Large intestine (tissue), 12 donors: ENCODE measurements at places on chromosomes 5 and 9.

GRCh38 chr5:107126341-107126740, 544.4 kb downstream of the EFNA5 start:
- no peaks in the 10 kb centered on the region for H3K27me3 ChIP-seq
- H3K27ac ChIP-seq, result no peak overlapping the region
- H3K4me3 ChIP-seq, result no peak overlapping the region
- no peaks in the 10 kb centered on the region for H3K36me3 ChIP-seq
- H3K4me1 ChIP-seq, result no peaks in the 10 kb centered on the region

- H3K27ac ChIP-seq, result no peak overlapping the region
- no peaks in the 10 kb centered on the region for H3K4me1 ChIP-seq
- H3K4me3 ChIP-seq, result no peak overlapping the region
- H3K27me3 ChIP-seq, result no peaks in the 10 kb centered on the region
Observed at GRCh38 chr5:97245386-97245785, 62.3 kb upstream of the RIOK2 start.

GRCh38 chr9:78905986-78906755, 609.2 kb downstream of the PSAT1 start:
- H3K4me1 ChIP-seq, result no peaks in the 10 kb centered on the region
- no peaks in the 10 kb centered on the region for H3K36me3 ChIP-seq
- H3K4me3 ChIP-seq, result no peak overlapping the region
- H3K27ac ChIP-seq, result no peak overlapping the region
- H3K27me3 ChIP-seq, result no peaks in the 10 kb centered on the region
- DNase-seq, result no peak

- H3K4me3 ChIP-seq, result no peak overlapping the region
- no peak for DNase-seq
- no peak overlapping the region for H3K27ac ChIP-seq
- no peaks in the 10 kb centered on the region for H3K36me3 ChIP-seq
Observed at GRCh38 chr9:589723-590122, 251.8 kb upstream of the DMRT1 start.
